ENCODE measurements at places on chromosomes 6 and 20.
A peak's percentile ranks its signal among the peaks of the same experiment; 100 is the strongest.

DNA sequence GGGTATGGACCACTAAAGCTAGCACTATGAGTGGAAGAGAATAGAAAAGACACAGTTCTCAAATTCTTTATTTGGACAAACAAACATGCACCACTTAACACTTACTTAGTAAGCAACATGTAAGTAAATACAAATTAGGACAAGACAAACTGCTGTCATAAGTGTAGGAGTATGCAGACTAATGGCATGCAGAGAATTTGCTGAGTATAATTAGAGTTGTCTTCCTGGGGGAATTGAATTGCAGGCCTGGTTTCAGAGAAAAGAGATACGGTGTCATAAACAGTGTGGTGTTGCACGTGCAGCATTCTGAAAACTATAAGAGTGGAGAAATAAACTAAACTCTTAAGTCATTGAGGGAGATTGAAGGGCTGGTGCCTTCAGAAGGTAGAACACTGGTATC is 125.2 kb upstream of the EYA4 start:
- no peak for DNase-seq

DNA sequence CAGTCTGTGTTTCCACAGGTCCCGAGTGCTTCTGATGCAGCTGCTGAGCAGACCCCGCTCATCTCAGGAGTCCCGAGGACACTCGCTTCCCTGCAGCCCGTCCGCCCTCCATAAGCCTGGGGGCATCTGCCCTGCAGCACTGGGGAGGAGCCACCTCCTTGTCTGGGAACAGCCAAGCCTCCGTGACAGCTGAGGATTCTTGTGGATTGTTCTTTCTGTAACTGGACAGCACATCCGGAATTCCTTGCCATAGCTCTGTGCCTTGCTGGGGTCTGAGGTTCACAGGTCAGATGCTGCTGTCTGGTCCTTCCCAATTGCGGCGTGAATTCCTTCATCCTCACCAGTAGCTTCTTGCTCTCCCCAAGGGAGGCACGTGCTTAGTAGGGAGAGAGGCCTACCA is 38.4 kb upstream of the FNDC1 start:
- no peak for DNase-seq

DNA sequence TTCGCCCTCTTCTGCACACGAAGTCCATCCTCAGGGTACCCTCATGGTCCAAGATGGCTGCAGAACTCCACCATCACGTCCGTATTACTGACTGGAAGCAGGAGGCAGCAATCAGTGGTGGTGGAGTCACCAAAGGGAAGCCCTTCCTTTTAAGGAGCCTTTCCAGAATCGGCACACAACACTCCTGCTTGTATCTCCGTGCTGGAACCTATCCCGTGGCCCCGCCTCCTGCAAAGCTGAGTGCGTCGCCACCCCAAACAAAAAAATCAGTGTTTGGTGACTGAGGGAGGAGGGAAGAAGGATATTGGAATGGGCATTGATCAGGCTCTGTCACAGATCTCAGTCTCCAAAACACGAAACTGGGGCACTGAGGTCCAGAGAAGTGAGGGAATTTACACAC is 5.8 kb upstream of the CCN5 start:
- DNase-seq = no peak

DNA sequence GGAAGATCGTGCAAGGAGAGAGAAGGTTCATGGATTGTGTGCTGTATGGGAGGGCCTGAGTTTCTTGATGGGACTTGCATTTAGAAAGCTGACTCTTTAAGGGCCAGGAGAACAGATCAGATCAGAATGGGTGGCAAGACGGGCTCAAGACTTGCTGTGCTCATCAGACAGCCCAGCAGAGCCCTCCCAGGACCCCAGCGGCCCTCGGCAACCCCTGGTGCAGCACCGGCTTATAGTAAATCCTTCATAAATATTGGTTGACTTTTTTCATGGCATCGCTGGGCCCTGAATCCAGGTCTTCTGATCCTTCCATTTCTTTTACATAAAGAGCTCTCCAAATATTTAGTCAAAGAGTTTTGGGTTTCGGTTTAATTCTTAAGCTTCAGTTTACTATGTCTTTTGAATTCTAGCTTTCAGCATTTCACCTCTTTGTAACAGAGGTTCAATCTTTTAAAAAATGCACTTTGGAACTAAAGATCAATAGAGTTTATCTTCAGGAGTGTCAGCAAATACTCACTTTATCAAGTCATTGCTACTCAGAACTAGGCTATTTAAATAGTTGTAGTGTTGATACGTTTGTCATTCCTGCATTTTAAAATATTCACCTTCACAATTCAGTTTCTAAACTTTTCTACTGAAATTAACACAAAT is 205.6 kb downstream of the ZDHHC14 start:
- DNase-seq = no peak

- no peak for DNase-seq
Observed at GRCh38 chr6:132087391-132087790, 136.2 kb upstream of the CCN2 start.

DNA sequence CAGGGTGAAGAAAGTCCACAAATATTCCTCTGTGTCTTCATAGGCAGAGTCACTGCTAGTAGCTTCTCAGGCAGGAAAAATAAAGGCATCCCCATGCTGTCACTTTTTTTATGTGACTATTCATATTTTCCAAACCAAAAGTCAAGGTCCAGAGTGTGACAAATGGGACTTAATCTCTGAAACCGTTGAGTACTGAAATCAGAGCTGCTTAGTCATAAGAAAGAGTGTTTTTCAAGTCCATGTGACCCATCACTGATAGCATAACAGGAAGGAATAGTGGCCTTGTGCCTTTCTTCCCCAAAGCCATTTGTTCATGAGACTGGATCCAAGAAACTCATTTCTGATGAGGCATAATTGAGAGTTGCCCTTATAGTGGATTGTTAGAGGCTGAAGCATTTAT is 210.3 kb upstream of the TSHZ2 start:
- DNase-seq = no peak

- peak; percentile 85 for DNase-seq
Observed at GRCh38 chr6:139531148-139532115, 157.0 kb upstream of the CITED2 start.

DNA sequence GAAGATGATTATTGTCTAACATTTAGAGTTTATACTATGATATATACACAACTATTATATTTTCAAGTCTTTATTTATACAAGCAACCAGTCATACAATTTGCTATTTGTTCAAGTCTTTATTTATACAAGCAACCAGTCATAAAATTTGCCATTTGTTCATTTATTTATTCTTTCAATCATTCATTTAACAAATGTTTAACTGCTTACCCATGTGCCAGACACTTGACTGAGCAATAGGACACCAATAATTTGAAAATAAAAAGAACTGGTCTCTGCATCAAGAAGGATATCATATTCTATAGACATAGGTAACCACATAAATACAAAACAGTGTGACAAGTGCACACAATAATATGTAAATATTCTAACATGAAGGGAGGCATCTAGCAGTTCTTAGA is 20.3 kb downstream of the GRIK2 start:
- no peak for DNase-seq

GRCh38 chr6:14542670-14543366 is 425.2 kb downstream of the CD83 start:
- no peak for DNase-seq

- DNase-seq = no peak
Observed at GRCh38 chr6:108274546-108274945, 13.7 kb upstream of the SNX3 start.

- DNase-seq = no peak
Observed at GRCh38 chr6:15090145-15090579, 155.7 kb upstream of the JARID2 start.

- no peak for DNase-seq
Observed at GRCh38 chr20:63246490-63247288, 7.6 kb downstream of the NKAIN4 start.

- DNase-seq = no peak
Observed at GRCh38 chr6:166584853-166585429, 1.5 kb downstream of the RAMACL start.

DNA sequence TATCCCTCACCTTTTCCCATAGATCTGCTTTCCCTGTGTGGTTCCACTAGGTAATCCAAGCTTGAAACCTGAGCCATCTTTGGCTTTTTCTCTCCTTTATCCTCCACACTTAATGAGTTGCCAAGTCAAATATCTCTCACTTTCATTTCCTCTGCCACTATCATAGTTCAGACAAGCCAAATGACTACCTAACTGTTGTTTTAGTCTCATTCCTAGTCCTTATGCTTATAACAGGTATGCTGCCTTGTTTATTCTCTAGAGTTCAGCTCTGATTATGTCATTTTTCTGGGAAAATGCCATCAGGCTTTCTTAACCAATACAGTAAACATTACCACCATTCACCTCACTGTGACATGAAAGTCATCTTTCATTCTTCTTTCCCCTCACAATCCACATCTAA is 6.5 kb downstream of the EFHC1 start:
- no peak for DNase-seq

GRCh38 chr6:75755704-75756103 is 6.7 kb downstream of the MYO6 start:
- DNase-seq = no peak

DNA sequence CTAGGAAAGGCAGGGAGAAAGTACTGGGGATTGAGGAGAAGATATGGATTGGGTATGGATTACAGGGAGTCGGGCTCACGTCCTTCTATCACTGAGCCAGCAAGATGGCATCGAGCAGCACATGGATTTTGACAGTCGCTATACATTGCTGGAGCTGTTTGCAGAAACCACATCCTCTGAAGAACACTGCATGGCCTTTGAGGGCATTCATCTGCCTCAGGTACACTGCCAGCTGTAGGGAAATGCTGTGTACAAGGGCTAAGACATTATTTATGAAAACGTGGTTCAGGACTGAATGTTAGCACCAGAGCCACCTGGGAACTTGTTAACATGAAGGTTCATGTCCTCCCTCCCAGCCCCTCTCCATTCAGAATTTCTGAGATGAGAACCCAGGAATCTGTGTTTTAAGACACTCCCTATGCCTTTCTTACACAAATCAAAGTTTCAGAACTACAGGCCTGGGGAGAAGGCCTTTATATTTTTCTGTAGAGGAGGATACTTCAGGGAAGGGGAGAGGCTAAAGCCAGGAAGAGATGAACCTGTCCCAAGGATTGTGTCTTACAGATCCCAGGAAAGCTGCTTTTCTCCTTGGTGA is 3.5 kb downstream of the CUL9 start:
- peak; percentile 41 for DNase-seq

DNA sequence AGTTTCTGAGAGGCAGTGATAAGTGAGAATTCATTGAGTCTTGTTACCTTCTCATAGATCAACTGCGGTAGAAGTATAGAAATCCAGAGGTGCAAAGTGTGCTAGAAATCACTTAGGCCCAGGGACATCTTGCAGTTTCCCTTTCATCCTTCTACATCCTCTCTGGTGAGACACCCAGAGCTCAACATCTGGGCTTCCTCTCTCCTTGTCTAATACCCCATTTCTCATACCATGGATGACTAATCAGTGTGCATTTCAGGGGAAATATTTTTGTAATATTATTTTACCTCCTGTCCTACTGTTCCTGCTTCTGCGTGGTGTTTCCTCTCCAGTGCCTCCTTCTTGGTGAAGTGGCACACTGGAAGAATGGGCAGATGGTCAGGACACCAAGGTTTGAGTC is 322.4 kb downstream of the TFAP2B start:
- DNase-seq = no peak

- no peak for DNase-seq
Observed at GRCh38 chr6:153028963-153029362, 26.5 kb upstream of the MTRF1L start.

DNA sequence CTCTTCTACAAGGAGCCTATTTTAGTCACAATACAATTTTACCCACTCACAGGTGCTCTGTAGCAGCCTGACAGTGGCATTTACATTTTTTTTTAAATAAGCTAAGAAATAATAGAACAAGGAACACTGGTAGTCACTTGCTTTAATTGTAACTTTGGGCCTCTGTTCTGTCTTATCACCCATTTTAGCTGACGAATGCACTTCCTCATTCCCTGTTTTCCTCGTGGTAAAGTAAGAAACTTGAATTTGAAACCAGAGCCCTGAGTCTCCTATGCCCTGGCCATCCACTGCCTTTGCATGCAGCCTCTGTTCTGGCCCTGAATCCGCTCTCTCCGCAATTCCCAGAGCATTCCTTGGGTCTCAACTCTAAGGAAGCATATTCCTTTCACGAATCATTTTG is 550.6 kb downstream of the PTPRT start:
- DNase-seq = no peak

DNA sequence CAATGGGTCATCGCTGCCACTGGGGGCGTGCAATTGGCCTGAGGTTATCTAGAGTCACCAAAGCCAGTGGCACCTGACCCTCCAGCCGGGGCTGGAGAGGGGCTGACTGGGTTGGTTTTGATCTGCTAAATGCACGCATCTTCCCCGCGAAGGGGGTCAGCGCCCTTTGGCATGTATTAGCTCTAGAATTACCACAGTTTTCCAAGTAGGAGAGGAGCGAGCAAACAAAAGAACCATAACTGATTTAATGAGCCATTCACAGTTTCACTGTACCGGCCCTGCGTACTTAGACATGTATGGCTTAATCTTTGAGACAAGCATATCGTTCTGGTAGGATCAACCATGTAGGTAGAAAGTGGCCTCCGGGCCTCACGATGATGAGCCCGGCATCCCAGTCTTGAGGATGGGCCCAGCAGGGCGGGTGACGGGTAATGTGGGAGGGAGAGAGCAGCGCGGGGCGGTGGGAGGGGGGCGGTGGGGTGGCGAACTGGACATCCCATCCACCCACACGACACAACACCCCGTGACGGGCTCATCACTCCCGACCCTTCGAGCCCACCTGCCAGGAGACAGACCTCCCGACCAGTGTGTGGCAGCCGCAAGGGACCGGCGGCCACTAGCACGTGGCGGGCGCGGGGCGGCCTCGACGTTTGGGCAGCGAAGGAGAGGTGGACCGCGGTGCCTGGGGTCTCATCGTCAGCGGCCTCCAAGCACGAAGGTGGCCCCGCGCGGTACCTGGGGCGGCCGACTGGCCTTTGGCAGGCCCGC is 1957.5 kb upstream of the DEFB115 start:
- no peak for DNase-seq

- DNase-seq = no peak
Observed at GRCh38 chr6:14478381-14479225, 361.0 kb downstream of the CD83 start.

DNA sequence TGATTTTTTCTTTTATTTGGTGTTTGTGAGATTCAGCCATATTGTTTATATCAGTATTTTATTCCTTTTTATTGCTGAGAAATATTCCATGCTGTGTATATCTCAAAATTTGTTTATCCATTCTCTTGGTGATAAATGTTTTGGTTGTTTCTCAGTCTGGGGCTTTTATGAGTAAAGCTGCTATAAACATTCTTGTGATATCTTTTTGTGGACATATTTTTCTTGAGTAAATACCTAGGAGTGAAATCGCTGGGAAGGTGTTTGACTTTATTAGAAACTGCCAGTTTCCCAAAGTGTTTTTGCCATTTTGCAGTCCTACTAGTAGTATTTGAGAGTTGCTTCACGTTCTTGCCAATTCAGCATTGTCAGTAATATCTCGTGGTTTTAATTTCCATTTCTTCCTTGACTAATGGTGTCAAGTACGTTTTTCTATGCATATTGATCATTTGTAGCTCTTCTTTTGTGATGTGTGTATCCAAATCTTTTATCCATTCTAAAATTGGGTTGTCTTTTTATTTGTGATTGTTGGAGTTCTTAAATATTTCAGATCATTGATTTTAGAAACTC is 31.1 kb upstream of the DYNLRB1 start:
- no peak for DNase-seq
